Activated CD8-positive, alpha-beta memory T cell treated with anti-CD3 and anti-CD28 coated beads for 4 hours (primary cell): ENCODE measurements at places on chromosomes 1 and 21.

DNA sequence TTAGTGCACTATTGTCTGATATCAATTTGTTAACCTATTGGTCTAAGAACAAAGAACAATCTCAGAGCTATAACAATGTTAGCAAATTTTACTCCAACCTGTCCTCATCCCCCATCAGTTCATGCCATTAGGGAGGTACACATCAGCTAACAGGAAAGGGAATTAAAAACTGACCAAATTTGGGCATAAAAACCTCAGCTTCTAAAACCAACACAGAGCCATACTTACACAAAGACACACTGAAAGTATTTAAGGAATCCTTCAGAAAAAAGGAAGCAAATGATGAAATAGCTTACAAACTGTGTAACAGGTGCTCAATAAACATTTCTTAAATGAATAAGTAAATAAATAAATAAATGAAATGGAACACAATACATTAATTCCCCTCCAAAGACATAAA is 89.2 kb downstream of the TTLL7 start:
- no peak for DNase-seq

DNA sequence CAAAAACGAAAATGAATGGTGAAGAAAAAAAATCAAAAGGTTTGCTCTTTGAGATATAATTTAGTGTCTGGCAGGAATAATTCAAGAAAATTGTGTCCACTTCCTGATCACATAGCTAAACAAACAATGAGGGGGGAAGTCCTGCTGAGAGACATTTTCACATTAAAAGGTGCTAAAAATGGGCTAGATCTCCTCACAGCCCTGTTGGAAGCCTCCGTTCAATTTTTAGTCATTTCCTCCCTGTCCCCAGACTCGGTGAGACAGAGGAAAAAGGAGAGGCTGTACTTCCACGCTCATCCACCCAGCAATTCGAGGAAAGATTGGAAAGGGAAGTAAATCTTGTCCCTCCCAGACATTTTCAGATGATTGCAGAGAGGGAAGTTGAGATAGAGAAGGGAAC is 103.7 kb downstream of the BARHL2 start:
- DNase-seq = no peak

- DNase-seq = no peak
Observed at GRCh38 chr1:73820843-73821242, 377.1 kb downstream of the LRRIQ3 start.

DNA sequence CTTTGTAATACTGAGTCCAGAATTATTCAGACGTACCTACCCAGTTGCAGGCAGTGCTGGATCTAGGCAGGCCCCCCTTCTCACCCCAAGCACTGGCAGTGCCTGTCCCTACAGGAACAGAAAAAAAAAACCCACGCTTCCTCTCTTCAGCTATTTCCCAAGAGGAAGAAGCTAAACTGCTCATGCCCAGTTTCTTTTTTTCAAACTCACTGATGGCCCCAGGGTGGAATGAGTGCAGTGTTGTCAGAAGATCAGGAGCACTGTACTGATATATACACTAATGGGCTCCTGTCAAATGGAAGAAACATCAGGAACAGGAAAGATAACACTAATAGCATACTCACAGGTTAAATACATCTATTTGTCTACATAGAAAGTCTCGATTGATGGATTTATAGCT is 28.2 kb upstream of the DOCK7 start:
- DNase-seq = no peak

DNA sequence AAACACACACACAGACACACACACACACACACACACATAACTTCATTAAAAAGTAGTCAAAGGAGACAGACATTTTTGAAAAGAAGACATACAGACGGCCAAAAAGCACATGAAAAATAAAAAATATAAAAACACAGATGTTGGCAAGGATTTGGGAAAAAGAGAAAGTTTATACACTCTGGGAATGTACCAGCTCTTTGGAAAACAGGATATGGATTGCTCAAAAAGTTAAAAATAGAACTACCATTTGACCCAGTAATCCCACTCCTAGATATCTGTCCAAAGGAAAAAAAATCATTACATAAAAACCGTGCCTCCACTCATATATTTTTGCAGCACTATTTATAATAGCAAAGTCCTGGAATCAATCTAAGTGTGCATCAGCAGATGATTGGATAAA is 128.4 kb upstream of the C21orf91 start:
- no peak for DNase-seq

- no peak for DNase-seq
Observed at GRCh38 chr1:231485029-231485784, 43.3 kb upstream of the TSNAX start.

DNA sequence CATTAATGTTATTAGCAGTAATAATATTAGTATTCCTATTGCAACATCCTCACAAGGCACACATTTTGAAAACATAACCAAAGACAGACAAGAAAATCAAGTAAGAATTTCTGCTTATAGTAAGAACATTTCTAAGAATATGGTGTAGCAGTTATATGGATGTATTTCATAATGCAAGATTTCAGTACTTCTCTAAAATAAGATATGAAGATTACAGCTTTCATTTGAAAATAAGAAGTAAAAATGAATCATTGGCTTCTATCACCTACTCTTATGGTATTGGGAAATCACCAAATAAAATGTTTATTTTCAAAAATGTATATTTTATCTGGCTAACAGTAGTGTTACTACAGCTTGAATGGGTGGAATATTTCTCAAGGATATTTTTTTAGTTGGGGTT is 103.8 kb upstream of the USP25 start:
- DNase-seq = no peak

DNA sequence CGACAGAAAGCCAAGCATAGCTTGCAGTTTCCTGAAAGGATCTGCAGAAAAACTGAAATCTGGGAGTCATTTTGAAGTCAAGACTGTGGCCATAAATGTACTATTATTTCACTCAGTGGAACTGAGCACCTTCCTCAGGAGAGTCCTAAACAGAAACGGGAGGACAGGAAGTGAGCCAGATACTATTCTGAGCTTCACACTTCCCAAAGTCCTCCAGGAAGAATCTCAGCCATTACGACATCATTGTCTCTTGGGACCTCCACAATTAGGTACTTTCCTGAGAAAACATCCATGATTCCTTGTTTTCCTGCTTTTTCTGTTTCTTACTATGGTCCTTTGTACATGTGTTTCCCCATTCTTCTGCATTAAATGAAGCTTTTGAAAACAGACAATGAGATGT is 299.2 kb upstream of the USP25 start:
- no peak for DNase-seq

DNA sequence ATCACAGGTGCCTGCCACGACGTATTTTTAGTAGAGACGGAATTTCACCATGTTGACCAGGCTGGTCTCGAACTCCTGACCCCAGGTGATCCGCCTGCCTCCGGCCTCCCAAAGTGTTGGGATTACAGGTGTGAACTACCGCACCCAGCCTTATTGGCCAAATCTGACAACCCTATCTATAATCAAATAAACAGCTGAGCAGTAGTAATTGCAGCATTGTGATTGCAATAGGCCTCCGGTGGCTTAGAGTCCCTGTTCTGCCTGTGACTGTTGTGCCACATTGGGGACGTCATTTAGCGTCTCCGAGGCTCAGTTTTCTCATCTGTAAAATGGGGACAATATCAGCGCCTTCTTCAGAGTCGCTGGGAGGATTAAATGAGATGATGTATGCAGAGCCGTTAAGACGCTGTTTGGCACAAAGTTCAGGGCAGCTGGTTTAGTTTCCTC is 569 bp upstream of the CAPN2 start:
- no peak for DNase-seq

GRCh38 chr1:229621663-229622062 is 4.3 kb downstream of the TAF5L start:
- DNase-seq = no peak

DNA sequence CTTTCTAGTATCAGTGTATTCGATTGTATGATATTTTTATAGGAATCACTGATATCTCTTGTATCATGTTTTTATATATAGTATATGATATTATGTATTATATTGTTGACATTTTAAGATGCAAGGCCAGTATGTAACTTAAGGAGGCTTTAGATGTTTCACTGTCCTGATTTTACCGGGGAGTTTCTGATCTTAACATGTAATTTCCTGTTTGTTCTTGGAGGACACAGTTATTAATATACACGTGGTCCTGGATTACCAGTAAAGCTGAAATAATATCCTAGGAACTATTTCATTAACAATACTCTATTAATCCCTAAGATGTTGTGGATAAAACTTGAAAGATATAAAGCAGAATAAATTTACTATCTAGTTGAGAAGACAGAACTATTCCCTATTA is 19.5 kb downstream of the SDCCAG8 start:
- no peak for DNase-seq

DNA sequence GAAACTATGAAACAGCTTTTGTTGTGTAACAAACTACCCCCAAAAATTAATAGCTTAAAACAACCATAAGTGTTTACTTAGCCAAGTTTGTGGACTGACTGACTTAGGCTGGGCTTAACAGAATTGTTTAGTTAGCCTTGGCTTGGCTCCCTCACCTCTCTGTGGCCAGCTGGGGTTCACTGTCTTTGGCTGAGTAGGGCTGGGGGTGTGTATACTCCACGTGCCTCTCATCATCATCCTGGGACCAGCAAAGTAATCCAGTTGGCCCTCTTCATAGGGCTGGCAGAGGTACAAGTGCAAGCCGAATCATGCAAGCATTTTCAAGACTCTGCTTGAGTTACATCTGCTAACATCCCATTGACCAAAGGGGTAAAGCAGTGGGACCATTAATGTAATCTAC is 252.3 kb downstream of the BRINP2 start:
- DNase-seq = no peak

GRCh38 chr1:24085546-24085945 is 26.4 kb downstream of the MYOM3 start:
- DNase-seq = no peak

GRCh38 chr1:198374288-198374687 is 166.2 kb downstream of the ATP6V1G3 start:
- no peak for DNase-seq

- DNase-seq = no peak
Observed at GRCh38 chr1:100869996-100870395, 24.6 kb downstream of the EXTL2 start.

DNA sequence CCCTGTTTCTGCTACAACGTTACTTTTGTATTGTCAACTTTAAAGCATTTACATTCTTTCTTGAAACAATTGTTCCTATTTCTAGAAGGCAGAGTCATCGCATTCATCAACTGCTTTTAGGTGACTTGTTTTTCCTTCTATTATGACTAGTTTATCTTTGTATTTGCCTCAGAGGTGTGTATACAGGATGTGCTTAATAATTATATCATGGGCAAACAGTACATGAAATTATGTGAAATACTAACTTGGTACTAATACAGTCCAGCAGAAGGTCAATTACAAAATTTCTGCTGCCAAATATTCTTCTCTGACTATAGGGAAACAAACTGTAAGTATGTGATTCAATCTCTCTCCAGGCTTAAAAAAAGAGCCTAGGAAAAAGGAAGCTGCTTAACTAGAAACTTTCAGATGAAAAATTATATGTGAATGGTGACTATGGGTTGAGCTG is 101.6 kb downstream of the C4BPA start:
- no peak for DNase-seq

DNA sequence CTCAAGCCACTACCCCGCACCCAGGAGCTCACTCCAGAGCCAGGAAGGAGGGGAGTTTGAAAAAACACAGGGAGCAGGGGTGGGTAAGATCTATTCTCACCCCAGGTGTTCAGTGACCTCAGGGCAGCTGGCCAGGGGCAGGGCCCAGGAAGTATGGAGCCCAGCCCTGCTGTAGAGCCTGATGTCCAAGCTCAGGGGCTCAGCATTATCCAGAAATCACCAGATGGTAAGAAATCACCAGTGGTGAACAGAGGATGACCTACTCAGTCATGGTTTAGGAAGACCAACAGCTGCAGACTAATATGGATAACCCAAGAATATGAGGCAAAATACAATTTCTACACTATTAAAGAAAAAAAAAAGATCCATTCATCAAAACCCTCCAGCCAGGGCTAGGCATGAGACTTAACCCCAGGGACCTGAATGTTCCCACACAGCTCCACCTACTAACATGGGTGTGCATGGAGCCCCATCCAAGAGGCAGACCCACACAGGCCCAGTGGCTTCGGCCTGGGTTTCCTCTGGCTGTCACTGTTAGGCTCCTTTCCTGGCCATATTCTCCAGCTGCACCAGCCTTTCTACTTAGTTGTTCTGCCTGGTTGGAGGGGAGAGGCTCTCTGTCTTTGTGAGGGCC is 67.6 kb downstream of the KCNN3 start:
- no peak for DNase-seq

DNA sequence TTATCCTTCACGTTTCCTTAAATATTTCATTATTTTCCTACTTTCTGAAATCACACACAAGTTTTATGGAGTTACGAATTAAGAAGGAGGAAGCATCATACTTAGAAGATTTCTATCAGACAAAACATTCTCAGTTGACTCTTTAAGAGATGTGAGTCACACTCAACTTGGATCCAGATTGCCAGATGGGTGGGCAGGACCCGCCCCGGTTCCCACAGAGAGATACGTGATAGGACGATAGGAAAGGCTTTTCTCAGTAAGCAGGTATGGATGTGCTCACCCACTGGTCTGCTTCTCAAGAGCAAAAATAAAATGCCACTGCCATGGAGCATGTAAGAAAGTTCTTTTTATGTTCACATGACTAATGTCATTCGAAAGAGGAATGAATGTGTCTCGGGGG is 392.6 kb downstream of the MRPL39 start:
- no peak for DNase-seq

- DNase-seq = no peak
Observed at GRCh38 chr1:53734650-53735211, 4.2 kb downstream of the GLIS1 start.
